Hematopoietic multipotent progenitor cell treated with erythropoietin and hydrocortisone succinate and interleukin-3 and kit ligand, for 15 days (in vitro differentiated cells): ENCODE measurements at places on chromosomes 16 and 17.

DNA sequence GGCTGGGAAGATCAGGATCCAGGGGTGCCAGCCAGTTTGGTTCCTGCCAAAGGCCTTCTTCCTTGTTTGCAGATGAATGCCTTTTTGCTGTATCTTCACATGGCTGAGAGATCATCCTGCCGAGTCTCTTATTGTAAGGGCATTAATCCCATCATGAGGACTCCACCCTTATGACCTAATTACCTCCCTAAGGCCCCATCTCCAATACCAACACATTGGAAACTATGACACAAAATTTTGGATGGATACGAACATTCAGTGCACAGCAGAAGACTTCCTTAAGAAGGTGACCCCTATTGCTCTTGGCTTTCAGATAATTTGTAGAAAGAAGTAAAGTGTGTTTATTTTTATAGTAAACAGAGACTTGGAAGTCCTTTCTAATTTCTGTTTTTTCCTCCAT, 1164.7 kb upstream of the CDH8 start:
- no peak for DNase-seq

- no peak for DNase-seq
These were observed 7.1 kb downstream of the ADGRG1 start for GRCh38 chr16:57635266-57636097.

DNA sequence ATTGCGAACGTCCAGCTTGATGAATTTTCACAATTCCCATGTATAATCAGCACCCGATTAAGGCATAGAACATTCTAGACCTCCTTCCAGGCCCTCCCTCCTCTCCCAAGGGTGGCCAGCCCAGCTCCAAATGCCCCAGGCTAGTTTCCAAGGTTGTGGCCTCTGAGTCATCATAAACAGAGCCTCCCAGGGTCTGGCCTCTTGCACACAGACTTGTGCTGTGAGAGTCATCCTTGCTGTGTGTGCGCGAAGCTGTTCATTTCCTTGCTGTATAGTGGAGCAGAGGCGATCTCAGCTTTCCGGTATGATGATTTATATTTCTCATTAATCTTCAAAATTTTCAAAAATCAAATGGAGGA, 20.5 kb upstream of the JPH3 start:
- DNase-seq = no peak

DNA sequence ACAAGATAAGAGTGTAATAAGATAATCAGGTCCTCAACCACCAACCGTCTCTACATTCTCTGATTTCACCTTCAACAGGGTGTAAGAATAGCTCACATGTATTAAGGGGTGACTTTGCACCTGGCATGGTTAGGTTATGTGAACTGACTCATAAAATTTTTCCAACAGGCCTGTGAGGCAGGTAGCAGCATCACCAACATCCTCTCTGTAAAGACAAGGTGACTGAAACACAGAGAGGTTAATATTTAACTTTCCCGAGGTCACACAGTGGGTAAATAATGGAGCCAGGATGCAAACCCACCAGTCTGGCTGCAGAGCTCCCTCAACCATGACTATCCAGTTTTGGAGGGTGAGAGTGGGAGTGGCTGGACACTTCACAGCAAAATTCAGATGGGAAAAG, 317.2 kb downstream of the C16orf95 start:
- DNase-seq = no peak

DNA sequence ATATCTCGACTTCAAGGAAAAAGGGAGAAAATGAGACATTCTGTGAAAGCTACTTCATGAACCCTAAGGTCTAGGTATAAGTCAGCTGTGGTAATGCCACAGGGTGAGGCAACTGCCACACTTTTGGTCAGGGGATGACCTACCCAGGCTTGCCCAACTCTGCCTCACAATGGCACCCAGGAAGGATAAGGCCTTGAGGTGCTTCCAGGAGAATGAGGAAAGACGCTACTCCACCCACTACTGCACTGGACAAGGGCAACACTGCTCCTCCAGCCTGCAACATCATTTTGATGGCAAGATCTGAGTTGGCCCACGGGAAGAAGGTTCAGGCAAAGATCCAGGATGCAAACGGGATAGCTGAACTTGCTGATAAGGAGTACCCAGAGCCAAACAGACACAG, 22.0 kb upstream of the GFOD2 start:
- DNase-seq = no peak

DNA sequence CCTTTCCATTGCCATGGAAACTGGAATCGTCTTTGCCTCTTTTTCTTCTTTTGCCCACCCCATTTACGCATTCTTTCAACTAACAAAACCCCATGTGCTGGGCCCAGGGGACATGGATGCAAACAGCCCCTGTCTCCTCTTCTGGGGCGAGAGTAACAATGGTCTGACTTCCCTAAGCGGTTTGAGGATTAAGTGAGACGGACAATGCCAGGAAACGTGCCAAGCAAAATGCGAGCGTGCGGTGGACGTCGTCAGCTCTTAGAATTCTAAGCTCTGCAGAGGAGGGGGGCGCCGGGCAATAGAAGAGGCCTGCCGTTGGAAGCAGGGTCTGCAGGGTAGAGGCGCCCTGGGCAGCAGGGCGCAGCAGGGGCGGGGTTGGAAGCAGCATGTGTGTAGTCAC, 42.4 kb upstream of the JPH3 start:
- no peak for DNase-seq

DNA sequence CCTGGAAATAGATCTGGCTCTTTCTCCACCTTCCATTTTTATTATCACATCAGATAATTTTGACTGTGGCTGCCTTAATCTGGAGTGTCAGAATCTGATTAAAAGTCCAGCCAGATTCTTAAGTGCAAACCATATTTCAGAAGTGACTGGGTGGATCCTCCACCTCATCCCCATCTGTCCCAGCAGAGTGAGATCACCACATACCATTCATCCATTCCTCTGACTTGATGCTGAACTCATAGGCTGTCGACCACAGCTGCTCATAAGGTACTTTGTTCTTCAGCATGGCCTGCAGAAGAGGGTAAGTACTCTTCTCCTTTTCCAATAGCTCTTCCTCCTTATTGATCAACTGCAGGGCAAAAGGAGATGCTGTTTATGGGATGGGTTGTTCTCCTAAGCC, 53.5 kb downstream of the DNAH3 start:
- DNase-seq = no peak

DNA sequence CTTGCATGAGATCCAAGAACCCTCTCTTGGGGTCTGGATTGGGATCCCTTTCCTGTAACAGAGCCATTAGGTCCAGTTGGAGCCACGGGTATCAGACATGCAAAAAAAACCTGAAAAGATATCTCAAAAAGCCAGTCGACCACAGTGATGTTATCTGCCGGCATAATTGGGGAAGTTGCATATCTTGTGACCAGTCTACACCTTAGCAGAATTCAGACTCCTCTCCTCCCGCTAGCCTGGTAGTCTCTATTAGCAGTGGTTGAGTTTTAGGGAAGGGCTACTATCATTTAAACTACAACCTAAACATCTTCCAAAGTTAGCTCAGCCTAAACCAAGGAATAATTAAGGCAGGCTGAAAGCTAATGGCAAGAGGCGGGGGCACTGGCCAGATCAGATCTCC, 16.2 kb upstream of the PSMD7 start:
- DNase-seq = no peak

DNA sequence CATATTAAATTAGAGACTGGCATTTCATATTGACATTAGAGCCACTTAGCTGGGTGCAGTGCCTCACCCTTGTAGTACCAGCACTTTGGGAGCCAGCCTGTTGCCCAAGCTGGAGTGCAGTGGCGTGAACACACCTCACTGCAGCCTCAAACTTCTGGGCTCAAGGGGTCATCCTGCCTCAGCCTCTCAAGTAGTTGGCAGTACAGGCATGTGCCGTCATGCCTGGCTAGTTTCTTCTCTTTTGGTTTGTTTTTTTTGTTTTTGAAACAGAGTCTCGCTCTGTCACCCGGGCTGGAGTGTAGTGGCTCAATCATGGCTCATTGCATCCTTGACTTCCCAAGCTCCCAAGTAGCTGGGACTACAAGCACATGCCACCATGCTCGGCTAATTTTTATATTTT, 8.7 kb downstream of the PPM1E start:
- no peak for DNase-seq

GRCh38 chr16:11367483-11367906, 22.2 kb downstream of the RMI2 start:
- DNase-seq = no peak

GRCh38 chr16:55820615-55821014, 12.3 kb downstream of the CES1 start:
- no peak for DNase-seq

DNA sequence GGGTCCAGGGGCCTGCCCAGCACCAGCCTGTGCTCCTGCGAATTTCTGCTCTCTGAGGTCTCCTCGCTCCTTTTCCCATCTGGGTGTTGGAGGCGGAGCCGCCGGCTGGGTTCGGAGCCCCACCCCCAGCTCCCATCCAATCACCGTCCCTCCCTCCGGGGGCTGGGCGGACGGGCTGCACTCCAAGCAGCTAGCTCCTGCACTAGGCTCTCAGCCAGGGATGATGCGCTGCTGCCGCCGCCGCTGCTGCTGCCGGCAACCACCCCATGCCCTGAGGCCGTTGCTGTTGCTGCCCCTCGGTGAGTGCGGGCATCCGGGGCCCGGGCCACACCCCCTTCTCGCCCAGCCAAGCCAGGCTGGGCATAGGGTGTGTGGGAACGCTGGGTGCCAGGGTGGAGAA, at the start of gene NRN1L:
NRN1L (plus strand) TSS at position 202 of the 400 bp plus-strand sequence; CDS start at position 221, 19 bp downstream.
- no peak for DNase-seq

DNA sequence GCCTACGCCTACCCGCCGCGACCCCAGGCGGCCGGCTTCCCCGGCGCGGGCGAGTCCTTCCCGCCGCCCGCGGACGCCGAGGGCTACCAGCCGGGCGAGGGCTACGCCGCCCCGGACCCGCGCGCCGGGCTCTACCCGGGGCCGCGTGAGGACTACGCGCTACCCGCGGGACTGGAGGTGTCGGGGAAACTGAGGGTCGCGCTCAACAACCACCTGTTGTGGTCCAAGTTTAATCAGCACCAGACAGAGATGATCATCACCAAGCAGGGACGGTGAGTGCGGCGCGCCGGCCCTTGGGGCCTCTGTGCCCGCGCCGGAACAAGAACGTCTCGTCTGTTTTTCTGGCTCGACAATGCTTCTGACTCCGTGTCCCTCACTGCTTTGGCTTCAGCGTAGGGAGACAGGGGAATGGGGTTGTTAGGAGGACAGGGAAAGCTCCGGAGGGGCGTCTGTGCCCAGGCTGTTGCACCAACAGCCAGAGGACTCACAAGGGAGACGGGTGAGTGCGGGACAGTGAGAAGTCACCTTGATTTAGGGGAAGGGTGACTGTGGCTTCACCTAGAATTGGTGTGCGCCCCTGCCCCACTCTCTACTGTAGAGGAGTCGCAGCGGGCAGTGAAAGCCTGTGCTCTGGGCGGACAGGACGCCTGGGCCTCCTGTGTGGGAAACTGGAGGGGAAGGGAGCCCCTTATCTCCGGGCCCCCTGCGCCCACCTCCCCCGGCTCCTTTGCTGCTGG, 806 bp downstream of the TBX21 start:
- no peak for DNase-seq

- DNase-seq = no peak
These were observed 678.1 kb upstream of the GOT2 start for GRCh38 chr16:59411961-59412841.

- DNase-seq = no peak
These were observed 744.7 kb upstream of the GOT2 start for GRCh38 chr16:59478838-59479237.

DNA sequence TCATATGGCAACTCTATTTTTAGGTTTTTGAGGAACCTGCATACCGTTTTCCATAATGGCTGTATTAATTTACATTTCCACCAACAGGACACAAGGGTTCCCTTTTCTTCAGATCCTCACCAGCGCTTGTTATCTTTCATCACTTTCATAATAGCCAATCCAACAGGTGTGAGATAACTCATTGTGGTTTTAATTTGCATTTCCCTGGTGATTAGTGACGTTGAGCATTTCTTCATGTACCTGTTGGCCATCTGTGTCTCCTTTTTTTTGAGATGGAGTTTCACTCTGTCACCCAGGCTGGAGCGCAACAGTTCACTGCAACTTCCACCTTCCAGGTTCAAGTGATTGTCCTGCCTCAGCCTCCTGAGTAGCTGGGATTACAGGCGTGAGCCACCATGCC, 36.2 kb upstream of the ABCC3 start:
- DNase-seq = no peak
